Stimulated activated CD8-positive, alpha-beta memory T cell treated with anti-CD3 and anti-CD28 coated beads, Interleukin-7, amount 100 ng/mL, for 1 hour (primary cell): ENCODE measurements at places on chromosomes 1 and 21.

DNA sequence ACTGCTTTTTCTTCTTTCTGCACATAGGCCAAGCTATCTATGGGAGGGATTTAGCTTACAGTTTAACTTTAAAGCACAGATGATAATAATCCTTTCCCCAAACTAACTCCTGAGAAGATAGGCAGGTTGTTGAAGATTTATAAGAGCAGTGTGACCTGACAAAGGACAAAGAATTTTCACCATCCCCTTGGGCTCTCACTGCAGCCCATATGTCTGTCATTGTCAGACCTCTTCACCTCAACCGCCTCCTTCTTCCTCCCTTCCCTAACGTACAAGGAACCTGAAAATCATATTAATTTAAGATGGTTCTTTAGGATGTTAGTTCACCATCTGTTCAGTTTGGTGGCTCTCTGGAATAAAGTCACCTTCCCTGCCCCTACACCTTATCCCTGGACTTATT, 5.0 kb downstream of the RNU1-2 start:
- no peak for DNase-seq

GRCh38 chr1:51240084-51240483, 4.0 kb downstream of the RNF11 start:
- DNase-seq = no peak

DNA sequence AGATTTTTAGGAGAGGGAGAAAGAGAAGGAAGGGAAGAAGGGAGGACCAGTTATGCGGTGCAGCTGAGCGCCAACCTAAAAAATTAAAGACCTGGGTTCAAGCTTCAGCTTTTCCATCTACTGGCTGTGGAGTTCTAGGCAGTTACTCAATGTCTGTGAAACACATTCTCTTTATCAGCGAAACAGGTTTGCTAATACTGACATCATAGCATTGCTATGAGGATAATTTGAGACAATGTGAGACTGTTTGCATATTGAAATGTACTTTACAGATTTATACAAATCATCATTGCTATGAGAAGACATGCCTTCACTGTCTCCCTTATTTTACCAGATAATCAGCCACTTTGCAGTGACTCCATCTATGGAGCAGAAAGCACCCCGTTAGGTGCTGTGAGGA, 222.9 kb upstream of the SGIP1 start:
- DNase-seq = no peak

- no peak for DNase-seq
These were observed 51.7 kb downstream of the CAPZB start for GRCh38 chr1:19433719-19433998.
